ENCODE measurements at places on chromosomes 4 and X.

DNA sequence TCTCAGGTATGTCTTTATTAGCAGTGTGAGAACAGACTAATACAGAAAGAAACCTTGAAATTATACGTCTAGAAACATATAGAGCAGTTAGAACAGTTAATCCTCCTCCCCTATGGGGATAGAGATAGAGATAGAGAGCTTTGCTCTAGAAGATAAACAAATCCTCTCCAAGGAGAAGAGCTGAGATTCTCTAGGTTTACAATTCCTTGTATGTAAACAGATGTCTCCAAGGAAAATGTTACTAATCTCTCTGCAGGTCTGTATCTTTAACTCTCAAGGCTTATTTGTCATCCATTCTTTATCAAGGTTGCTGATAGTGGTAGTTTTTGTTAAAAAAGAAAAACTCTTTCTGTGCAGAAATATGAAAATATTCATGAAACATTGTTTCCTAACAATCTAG, 282.1 kb upstream of the GIMD1 start:
- DNase-seq: no peak

DNA sequence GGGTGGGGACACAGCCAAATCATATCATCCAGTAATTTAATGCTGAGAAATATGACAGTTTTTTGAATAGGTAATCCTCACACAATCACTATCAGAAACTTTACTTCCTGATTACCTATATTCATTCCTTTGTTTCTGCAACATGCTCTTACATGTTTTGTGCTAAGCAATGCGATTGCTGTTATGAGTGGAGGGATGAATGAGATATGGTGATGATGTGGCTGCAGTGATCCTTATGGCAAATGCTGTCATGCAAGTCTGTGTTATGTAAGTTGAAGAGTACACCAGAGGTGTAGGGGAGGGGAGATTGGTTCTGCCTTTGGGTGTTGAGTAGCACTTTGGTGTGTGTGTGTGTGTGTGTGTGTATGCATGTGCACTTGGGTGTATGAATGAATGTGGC, 14.6 kb downstream of the HERC3 start:
- DNase-seq: no peak

GRCh38 chrX:154006947-154007346, 12.8 kb downstream of the IRAK1 start:
- DNase-seq: no peak

DNA sequence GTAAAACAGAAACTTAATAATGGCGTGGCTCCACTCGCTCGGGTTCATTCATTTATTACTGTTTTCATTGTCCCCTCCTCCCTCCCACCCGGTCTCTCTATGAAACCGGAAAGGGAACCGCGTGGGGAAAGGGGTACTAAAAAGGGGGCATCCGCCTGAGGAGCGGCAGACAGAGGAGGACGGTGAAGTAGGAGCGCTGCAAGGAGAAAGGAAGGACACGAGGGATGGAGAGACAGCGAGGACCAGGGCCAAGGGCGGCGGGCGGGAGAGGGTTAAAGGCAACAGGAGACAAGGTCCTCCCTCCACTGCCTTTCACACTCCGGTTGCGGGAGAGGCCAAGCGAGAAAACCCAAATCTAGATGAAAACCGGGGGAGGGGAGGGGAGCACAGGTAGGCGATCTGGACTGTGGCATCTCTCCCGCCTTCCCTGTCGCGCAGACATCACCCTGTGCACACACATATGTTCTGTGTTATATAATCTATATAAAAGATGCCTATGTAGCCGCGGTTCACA, 829 bp downstream of the ELOVL6 start:
- peak; percentile 48 for DNase-seq

DNA sequence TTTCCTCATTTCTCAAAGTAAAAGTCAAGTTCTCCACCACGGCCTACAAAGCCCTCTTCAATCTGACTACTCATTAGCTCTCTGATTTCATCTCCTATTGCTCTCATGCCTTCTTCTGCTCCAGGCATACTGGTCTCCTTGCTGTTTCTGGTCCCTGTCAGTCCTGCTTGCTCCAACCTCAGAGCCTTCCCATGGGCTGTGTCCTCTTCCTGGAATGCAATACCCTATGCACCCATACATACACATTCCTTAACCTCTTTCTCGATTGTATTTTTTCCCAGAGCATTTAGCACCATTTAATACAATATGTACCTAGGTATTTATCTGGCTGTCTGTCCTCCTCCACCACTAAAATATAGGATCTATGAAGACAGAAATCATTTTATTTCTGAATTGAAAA, 385.2 kb downstream of the GASK1B start:
- no peak for DNase-seq

- DNase-seq: no peak
Measured at GRCh38 chrX:48492293-48492910, 16.4 kb upstream of the PORCN start.

DNA sequence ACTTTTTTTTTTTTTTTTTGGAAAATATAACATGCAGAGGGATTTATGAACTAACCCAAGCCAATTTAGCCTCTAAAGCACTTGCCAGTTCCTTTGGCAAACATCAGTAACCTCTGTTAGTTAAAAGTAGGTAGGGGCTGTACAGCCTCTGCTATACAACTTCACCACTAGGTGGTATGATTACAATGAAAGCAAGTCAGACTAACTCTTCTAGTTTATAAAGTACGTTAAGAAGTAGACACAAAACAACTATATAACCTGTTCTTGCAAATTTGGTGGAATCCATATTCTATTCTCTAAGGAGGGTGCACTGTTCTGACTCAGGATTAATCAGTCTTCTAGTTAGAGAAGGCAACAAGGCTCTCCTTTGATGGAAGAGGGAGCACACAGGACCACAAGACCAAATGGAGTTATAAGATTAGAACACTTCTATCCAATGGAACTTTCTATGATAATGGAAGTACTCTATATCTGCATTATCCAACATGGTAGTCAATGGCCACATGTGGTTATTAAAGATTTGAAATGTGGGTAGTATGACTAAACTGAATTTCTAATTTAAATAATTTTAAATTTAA, 12.8 kb downstream of the AIMP1 start:
- DNase-seq: no peak

DNA sequence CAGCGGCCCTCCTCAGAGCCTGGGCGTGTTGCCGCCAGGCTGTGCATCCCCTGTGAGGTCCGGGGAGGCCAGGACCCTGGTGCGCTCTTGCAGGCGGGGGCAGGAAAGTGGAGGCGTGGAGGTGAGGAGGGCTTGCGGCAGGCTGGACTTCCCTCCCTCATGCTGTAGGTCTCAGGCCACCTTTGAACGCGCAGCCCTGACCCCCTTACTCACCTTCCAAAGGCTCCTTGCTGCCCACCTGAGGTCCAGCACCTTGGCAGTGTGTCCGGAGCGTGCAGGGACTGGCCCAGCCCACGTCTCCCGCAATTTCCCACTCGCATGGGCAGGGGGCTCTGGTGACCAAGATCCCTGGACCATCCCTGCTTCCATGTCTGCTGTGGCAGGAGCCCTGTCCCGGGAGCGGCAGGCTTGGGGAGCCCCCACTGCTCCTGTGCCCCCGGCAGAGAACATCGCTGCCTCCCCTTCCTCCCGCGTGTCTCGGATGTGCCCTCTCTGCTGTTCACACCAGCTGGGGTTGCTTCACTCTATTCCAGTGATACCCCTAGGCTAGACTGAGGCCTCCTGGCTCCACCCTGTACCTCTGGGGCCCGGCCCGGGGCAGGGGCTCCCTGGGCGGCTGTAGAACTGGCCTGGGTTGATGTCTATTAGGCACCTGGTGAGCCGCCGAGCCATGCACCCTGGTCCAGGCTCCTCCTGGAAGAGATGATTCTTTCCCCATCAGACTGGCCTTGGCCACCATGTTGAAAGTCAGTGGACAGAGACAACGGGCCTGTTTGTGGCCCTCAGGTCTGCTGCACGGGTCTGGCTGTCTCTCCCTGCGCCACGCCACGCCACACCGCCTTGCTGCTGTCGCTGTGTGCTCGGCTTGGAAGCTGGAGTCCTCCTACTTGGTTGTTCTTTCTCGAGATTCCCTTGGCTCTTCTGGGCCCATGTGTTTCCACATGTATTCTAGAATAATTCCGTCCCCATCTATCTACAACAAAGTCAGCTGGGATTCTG, 95.4 kb upstream of the ADRA2C start:
- no peak for DNase-seq

DNA sequence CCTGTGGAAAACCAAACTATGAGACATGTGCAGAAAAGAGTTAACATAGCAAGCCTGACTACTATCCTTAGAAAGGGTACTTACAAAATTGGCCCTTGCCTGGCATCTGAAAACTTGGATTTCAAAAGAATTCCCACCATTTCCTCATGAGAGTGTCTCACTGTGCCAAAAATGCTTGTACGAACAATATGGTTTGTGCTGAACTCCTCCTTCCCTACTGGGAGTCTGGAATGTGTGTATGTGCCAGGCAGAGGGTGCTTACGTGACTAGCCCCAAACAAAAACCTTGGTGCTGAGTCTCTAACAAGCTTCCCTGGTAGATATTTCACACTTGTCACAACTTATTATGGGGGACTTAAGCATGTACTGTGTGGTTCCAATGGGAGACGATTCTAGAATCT, 81.7 kb upstream of the GIMD1 start:
- no peak for DNase-seq

DNA sequence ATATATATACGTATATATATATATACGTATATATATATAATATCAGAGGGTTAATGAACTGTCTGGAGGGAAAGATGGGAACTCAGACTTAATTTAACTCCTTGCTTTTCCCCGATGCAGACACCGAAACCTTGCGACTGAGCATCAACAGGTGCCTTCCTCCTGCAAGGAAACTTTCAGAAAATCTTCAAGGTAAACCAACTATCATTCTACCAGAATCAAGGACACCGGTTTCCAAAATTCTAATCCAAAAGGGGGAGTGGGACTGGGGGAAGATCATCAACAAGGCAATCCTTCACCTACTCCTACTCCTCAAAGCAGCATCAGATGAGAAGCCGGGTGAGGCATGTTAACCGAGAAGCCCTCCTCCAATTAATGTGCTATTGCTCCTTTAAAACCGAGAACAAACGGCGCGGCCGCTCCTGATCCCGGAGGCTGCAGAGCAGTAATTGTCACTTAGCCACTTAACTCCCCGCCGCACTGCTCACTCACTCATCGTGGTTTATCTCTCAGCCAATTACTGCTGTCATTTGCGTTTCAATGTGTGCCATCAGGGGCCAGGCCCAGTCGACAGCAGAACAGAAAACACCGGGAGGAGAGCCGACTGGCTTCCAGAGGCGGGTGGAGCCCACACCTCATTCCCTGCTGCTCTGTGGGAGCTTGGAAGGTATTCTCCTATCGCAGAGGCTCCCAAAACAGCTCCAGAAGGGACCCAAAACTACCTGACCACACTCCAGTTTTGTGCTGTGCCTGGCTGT, 61.7 kb downstream of the MAML3 start:
- no peak for DNase-seq

GRCh38 chrX:32745323-32745722, 466.0 kb downstream of the DMD start:
- no peak for DNase-seq

DNA sequence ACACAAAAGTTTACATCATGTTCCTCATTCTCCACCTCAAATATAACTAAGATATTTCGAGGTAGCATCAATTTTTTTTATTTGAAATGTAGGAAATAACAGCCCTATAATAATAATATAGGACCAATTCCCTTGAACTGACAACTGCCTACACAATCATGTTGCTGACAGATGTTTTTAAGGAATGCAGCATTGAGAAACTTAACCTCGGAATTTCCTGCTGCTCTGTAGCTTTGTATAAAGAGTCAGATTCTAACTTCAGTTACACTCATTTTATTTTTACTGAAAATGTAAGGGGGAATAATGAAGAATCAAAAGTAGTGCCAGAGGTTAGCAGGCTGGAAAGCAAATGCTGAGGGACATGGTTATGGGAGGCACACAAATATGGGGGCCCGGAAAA, 235.8 kb downstream of the RBMX2 start:
- no peak for DNase-seq

- no peak for DNase-seq
Measured at GRCh38 chr4:98566361-98567008, 91.9 kb downstream of the TSPAN5 start.

DNA sequence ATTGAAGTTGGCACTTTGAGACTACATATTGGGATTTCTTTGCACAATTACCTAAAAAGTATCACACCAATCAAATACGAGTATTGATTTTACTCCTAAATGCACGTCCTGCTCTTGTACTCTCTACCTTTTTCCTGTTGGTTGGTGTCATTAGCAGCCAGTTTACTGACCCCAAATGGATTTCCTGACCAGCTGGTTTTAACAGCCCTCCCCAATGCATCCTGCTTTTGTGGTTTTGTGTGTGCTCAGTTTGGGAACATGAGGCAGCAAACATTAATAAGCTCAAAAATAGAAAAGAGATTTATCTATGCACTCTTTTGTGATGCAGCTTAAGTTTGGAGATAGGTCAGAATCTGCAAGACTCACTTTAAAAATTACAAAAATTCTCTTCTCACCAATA, 230.3 kb downstream of the MAPK10 start:
- DNase-seq: no peak

DNA sequence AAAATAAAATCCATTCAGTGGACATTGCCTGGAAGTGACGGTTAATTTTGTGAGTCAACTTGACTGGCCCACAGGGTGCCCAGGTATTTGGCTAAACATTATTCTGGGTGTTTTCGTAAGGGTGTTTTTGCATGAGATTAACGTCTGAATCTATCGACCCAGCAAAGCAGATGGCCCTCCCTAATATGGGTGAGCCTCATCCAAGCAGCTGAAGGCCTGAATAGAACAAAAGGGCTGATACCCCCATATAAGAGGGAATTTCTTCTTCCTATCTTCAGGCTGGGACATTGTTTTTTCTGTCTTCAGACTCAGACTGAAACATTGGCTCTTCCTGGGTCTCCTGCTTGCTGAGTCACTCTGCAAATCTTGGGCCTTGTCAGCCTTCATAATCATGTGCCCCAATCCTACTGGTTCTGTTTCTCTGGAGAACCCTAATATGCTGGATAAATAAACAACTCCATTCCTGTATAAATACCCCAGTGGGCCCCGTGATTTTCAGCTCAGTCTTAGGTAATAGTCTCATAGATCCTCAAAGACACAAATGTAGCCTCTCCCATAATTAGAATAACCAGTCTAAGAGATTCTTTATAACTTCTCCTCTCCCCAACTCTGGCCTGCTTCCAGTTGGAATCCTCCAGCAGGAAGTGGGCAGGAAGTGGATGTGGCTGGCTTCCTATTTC, 33.1 kb upstream of the DDX3X start:
- DNase-seq: no peak

GRCh38 chrX:2425286-2426071, 75.3 kb downstream of the DHRSX start:
- DNase-seq: no peak

DNA sequence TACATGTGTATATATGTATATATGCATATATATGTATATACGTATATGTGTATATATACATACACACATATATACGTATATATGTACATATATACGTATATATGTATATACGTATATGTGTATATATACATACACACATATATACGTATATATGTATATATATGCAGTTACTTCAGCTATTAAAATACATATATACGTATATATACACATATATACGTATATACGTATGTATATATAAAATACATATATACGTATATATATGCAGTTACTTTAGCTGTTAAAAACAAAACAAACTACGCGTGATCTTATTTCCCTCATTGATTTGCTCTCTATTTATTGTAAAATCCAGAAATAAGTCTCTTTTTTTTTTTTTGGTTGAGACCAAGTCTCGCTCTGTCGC, 13.9 kb downstream of the TXK start:
- DNase-seq: no peak

- DNase-seq: no peak
Measured at GRCh38 chr4:2817701-2818350, 24.9 kb downstream of the SH3BP2 start.
